ENCODE measurements at places on chromosomes 16 and 17.

DNA sequence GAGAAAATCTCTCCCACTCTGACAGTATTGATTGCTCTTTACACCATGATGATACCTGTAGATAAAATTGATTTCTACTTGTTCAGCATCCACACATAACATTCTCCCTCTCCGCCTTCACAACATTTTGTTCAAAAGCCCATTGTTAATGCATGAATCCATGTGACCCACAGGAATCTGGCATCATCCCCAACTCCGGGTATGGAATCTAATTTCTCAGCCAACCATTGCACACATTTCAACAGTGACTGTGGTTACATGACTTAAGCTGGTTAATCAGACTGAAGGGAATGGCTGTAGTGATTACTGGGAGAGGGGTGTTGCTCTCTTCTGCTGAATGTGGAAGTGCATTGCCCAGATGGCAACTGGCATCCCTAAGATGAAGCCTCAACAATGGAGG, 161.4 kb upstream of the C16orf82 start:
- no peak for DNase-seq

DNA sequence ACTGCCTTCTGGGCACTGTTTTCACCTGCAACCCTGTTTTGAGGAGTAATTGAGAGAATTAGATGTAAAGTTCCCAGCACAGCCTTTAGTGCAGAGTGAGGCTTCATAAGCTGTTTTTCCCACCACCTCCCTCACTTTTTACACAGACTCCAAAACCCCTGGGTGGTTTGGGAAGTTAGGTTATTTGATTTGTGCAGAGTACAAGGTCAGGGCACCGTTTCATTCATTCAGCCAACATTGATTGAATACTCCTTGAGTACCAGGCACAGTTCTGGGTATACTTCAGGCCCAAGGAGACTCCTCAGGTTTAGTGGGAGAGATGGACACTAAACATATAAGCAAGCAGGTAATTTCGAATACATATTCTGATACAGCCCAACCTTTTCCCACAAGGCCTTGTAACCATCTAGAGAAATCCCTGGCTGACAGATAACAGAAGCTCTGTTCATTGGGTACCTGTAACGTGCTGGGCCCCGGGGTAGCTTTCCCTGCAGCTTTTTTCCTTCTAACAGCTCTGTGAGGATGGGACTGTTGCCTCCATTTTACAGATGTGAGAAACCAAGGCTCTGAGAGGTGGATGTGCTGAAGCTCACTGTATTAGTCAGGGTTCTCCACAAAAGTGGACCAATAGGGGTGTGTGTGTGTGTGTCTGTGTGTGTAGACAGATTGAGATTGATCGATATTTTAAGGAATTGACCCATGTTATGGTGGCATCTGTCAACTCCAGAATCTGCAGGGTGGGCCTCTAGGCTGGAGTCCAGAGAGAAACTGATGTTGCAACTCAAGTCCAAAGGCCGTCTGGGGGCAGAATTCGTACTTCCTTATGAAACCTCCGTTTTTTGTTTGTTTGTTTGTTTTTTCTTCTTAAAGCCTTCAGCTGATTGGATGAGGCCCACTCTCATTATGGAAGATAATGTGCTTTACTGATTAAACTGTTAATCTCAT, 234.7 kb downstream of the SNX29 start:
- DNase-seq, result no peak

GRCh38 chr17:38870259-38871165, 654 bp downstream of the LASP1 start:
- no peak for DNase-seq

DNA sequence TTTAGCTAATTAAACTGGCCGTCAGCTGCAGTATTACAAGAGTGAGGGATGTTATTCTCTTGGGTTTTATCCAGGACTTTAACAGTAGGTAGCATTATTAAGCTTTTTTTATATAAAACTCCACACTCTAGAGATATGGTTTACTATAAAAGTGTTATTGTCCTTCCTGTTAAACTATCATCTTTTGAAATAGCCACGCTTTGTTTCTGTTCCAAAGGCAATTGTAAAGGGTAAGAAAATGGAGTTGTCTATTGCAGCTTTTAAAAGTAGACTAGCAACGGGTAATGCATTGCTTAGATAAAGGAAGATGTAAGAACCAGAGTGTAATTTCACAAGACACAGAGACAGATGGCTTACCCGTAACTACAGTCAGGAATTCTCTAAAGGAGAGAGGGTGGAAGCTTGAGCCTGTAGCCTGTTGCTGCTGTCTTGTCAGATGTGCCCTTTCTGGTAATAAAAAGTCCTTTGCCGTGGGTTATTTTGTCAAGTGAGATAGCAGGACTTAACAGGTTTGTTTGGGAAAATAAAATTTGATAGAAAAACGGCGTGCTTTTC, 56.4 kb downstream of the WWOX start:
- no peak for DNase-seq

GRCh38 chr17:82023447-82024241, 539 bp downstream of the LRRC45 start:
- no peak for DNase-seq

GRCh38 chr16:29809031-29809747, 2.8 kb upstream of the PRRT2 start:
- no peak for DNase-seq

- no peak for DNase-seq
These were observed at the start of gene SPNS3 for GRCh38 chr17:4433515-4434031. TSS of gene SPNS3 (plus strand) at chr17:4433940. CDS start at chr17:4433968, 28 bp downstream.

DNA sequence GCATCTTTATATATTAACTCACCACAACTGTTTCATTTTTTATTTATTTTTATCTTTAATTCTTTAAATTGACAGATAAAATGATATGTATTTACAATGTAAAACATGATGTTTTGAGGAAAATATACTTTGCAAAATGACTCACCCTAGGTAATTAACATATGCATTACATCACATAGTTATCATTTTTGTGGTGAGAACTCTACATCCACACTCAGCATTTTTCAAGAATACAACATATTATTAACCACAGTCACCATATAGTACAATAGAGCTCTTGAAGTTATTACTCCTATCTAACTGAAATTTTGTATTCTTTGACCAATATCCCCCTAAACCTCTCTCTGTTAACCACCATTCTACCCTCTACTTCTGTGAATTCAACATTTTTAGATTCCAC, 194.7 kb upstream of the KIF2B start:
- no peak for DNase-seq

DNA sequence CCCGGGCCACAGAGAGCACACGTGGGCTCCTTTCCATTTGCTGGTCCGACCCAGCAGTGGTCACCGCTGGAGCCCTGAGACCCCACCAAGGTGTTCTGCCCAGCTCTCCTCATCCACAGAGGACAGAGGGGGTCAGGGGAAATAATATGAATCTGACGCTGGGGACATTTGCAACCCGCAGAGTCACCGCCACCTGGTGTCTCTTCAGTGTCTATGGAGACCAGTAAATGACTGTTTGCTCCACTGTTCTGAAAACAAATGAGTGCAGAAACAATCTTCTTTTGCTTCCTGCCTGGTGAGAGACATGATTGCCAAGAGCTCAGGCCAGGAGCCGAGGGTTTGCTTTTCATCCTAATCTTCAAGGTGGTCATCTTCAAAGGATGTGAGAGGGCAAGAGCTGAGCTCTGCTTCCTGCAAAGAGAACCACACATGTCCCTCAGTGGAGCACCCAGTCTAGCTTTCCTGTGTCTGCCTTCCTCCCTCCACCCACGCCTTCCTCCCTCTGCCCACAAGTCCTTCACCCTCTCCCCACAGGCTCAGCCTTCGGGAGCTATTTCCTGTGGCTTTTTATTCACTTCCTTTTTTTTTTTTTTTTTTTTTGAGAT, 14.7 kb upstream of the KLHDC4 start:
- no peak for DNase-seq

DNA sequence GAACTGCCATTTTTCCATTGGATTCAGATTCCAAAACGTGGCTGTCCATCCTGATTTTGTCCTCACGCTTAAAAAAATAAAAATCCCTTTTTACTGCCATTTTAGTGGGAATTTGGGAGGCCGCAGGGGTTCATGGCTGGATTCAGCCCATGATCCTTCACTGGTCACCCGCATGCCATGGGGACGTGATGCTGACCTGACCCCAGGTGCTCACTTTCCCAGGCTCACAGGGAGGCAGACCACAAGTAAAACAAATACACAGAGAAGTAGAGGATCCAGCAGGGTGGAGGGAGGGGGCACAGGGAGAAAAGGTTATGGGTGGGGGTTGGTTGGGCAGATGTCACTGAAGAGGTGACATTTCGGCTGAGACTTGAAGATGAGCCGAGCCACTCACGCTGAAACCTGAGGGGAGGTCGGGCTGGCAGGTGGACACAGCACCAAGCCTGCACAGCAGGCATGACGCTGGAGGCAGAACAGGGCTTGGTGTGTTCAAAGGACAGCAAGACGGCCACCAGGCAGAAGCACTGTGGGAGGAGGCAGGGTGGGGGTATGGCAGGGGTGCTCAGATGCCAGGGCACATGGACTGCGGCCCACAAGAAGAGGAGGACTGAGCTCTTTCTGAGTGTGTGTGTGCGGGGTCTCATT, 10.7 kb downstream of the COX4I1 start:
- DNase-seq, result no peak

DNA sequence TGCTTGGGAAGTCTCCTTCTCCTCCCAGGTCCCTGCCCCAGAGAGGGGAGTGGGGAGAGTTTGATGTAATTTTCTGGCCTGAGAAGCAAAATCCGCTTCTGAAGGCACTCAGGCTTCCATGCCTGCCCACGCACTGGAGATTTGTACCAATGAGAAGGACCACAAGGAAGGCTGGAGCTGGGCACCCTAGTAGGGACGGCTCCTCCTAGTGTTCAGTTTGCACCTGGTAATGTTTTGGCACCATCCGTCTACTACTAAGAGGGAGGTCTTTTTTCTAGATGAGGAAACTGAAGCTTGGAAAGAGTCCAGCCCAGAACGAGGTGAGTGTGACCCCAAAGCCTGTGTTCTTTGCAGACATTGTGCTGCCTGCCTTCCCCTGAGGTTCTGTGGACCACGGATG, 83.6 kb upstream of the NLRP1 start:
- DNase-seq, result no peak

- DNase-seq, result no peak
These were observed 15.0 kb upstream of the RGS9 start for GRCh38 chr17:65121916-65122806.

DNA sequence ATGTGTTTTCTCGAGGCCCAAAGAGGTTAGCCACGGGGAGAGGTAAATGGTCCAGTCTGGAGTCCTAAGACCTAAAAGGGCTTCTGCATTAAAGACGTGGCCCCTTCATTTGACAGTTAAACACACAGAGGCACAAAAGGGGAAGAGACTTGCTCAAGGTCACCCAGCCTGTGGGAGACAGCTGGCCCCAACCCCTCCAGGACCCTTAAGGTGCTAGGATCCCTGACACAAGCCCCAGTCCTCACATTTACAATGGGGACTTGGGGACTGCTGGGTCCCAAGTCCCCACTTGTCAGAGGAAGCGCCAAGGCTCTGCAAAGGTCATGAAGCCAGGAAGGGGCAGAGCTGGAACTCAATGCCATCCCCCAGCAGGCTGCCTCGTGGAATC, 1.7 kb downstream of the ABAT start:
- no peak for DNase-seq

DNA sequence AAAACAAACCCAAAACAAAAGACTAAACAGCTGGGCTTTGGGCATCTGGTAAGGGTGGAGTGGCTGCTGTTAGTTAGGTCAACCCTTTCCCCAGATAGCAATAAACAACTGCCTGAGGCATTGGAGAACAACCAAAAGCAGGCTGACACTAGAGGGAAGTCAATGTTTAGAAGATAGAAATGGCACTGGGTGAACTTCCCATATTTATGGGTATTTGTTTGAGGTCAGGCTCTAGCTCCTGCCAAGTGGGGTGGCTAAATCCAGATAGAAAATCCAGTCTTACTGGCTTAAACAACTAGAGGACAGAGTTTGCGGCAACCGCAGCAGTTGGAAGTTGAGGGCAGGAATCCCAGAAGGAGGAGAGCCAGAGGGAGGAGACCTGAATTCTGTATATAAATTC, 79.4 kb downstream of the SDK2 start:
- DNase-seq, result no peak

GRCh38 chr16:19127674-19128131, 13.9 kb downstream of the ITPRIPL2 start:
- no peak for DNase-seq

DNA sequence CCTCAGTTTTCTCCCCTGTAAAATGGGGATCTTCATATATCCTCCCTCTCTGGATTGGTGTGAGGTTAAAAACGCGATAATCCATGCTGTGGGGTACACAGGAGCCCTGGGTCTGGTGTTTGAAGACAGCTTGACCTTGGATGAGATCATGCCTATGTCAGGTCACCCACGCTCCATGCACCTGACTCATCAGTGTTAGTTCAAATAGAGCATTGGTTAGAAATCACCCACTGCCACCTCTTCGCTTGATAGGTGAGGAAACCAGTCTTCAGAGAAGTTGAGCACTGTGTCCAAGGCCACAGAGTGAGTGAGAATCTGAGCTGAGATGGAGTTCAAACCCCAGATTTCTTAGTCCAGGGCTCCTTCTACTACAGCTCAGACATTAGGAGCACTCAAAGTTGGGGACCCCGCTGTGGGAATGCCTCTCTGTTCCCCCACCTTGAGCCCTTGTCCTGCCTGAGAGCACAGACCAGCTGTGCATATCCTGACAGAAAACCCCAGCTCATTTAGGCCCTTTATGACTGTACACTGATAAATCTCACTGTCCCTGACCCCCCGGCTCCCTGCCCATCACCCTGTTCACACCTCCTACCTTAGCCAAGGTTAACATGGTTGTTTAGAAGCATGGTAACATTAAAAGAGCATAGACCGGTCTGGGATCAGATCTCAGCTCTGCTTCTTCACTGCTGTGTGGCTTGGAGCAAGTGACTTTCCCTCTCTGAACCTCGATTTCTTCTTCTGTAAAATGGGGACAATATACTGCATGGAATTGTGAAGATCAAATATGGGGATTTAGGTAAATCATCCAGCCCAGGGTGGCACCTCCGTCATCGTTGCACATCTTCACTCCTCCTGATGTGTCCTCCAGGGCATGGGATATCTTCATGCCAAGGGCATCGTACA, 22.4 kb upstream of the LGALS9 start:
- DNase-seq, result no peak

DNA sequence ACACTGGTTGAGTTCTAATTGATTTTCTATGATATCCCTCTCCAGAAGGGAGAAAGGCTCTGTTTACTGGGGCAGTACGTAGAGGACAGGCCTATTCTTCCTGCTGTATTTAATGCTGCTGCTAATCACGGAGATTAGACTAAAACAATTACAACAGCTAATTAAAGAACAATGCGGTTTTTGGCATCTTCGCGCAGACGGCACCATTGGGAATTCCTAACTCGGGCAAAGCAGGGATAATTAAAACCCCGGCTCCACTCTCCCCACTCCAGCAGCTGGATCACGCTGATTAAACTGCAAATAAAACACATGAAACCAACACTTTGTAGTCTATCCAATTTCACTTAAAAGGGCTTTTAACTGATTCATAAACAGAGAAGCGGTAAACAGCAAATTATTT, 147.6 kb downstream of the XYLT1 start:
- DNase-seq, result no peak

GRCh38 chr16:54633943-54634362, 296.7 kb upstream of the IRX5 start:
- no peak for DNase-seq

DNA sequence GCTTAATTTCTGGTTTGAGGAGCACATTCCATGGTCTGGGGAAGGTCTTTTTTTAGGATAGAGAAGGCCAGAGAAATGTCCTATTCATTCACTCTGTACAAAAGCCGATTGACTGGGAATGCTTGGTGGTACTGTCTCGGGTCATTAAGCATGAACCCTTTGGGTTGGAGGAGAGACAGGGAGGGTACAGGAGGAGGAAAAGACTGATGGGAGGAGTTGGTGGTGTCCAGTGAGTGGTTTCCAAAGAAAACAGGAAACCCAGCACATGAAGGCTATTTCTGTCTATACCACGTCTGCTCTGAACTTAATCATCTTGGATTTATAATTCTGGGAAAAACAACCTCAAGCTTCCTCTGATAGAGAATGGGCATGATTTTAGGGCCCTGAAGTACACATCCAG, 111.9 kb downstream of the XYLT1 start:
- no peak for DNase-seq
